ENCODE measurements at places on chromosomes 2 and 18.

- DNase-seq, result no peak
These were observed 1.4 kb upstream of the ZFAND2B start for GRCh38 chr2:219205165-219205538.

- DNase-seq, result no peak
These were observed 16.1 kb downstream of the ADAM17 start for GRCh38 chr2:9539531-9539930.

- peak; percentile 63 for DNase-seq
These were observed 71.2 kb downstream of the CTAGE1 start for GRCh38 chr18:22346401-22346952.

GRCh38 chr2:200735061-200735460 is 76.6 kb upstream of the BZW1 start:
- no peak for DNase-seq

- DNase-seq, result peak; percentile 93
These were observed 177.3 kb downstream of the HDAC4 start for GRCh38 chr2:239223310-239224198.

DNA sequence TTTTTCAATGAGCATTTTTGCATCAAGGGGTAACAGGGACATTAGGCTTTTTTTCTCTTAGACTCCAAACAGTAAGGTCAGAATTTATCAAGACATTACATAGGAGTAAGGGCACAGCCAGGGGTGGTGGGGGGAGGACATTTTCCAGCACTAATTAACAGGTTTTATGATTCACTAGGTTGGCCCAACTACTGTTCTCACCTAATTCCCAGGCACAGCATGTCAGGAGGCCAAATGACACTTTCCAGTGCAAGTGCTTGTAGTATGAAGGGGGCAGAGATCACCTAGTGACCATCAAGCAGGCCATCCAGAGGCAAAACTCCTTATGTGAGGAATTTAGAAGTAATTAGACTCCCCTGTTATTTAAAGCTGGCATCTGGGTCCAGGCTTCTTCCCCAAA is 3.9 kb upstream of the MBD2 start:
- no peak for DNase-seq

- no peak for DNase-seq
These were observed 343.6 kb downstream of the TGIF1 start for GRCh38 chr18:3793545-3793944.

GRCh38 chr2:238425979-238426567 is 654 bp upstream of the ASB1 start:
- DNase-seq, result no peak

DNA sequence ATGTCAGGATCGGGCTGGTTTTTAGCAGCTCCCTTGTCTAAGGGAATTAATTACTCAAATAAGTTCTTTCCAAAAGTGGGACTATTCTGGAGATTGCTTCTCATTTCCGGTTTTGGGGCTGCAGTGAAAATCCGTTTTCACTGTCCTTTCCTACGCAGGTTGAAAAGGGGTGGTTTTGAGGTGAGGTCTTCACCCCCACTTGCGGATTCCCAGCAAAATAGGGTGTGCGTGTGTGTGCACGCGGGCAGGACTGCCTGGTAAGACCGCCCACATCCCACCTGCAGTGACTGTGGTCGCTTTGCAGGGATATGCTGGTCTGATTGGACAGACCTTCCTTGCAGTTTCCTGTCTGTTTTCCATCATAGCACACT is 472 bp upstream of the PLEKHM3 start:
- no peak for DNase-seq

DNA sequence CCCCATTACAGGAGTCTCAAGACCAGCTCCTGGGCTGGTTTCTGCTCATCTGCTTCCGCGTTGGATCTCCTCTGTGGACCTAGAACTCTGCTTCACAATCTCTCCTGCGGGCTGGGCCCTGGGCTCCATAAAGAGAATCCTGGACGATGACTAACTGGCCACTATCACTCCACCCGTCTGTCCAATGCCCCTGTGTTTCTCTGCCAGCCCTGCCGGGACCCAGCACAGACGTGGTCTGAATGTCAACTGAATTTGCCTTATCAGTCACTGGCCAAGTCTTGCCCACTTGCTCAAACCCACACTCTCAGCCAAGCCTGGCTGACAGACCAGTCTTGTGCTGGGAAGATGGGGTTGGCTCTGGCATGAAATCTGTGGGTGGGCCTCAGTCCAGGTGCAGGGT is 17.4 kb downstream of the KIF3C start:
- no peak for DNase-seq

- no peak for DNase-seq
These were observed 303.0 kb upstream of the ZEB2 start for GRCh38 chr2:144822966-144823365.

- DNase-seq, result no peak
These were observed 79.1 kb downstream of the TWIST2 start for GRCh38 chr2:238926761-238927611.

DNA sequence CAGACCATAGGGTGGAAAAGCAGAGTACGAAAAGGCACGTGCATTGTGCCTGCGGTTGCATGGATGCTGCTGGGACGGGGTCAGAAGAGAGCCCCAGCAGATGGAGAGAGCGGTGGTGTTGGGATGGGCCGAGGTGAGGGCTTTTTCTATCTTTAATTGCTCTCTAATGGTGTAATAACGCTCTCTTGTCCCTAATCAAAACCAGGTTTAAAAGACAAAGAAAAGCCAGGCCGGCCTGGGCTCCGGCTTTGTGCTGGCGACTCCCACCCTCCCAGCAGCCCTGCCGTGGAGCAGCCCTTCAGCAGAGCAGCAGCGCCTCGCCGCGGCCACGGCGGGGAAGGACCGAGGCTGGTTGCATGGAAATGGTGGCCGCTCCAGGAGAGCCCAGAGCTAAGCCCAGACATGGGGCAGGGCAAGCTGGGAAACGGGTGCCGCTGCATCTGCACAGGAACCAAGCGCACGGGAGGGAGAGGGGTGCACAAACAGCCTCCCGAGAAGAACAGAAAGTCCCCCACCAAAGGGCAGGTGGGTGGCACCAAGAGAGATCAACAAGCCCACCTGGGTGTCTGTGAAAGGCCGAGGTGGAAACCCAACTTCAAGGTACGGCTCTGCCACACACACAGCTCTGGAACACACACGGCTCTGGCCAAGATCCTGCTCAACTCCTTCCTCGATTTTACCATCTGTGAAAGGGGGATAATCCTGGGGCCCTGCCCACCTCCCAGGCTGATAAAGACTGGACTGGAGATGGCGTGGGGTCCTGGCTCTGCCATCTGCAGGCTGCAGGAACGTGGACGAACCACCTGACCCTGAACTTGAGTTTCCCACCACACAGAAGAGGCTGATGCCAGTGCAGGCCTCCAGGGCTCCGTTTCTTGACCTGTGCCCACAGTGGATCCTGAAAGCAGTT is 15.0 kb downstream of the HS1BP3 start:
- peak; percentile 89 for DNase-seq

DNA sequence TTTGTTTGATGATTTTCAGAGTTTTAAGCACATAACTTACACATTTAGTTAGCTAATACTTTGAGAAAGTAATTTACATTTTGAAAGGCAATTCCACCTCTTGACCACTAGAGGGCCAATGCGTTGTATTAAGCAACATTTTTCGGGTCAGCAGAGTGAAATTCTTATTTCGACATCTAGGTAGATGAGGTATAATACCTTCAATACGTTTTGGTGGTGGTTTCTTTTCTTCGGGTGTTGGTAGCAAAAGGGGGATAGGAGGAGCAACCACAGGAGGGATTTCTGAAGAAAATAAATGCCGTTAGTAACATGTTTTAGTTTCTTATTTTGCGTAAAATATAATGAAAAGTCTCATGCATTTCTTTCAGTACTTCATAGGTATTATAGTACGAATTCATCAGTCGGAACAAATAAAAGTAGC is 106.3 kb downstream of the TTN start:
- no peak for DNase-seq

GRCh38 chr2:50720697-50721315 is 311.1 kb downstream of the NRXN1 start:
- no peak for DNase-seq

GRCh38 chr2:71423817-71424420 is 29.4 kb upstream of the DYSF start:
- no peak for DNase-seq

DNA sequence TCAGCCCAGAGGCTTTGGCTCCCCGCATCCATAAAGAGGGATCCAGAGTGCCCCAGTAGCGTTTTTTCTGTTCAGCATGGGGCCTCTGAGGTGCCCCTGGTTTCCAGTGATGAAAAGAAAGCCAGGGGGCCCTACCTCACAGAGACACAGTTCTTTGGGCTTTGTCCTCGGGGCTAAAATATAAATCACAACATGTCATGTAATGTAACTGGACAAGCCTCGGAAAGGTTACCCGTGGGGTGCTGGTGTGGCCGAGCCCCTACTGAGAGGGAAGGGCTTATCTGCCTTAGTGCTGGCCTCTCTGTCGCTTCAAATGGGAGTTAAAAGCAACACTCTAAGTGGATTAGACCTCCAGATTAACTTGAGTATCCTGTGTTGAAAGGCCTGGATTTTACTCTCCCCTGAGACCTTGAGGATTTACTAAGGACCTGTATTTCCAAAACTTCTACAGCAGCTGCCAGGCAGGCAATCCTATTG is 251.6 kb upstream of the APCDD1 start:
- DNase-seq, result no peak

- no peak for DNase-seq
These were observed 160.1 kb downstream of the TWIST2 start for GRCh38 chr2:239008004-239008403.

GRCh38 chr18:79151191-79151590 is 82.0 kb downstream of the ATP9B start:
- DNase-seq, result no peak

DNA sequence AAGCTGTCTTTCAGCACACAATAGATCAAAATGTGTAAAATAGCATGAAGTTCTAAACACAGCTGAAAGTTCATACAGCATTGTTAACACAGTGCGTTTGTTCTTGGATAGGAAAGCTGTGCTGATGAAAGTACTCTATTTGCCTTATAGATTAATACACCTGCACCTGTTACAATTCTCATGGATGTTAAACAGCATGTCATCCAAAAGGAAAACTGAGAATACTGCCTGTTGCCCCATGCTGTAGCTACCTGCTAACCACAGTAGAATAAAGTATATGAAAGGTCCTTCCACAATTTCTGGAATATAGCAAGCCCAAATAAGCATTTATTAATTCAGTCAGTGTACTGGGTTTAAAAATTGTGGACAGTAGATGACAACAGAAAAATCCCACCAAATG is 166.7 kb upstream of the DTNA start:
- DNase-seq, result no peak

GRCh38 chr18:31261792-31262582 is 56.0 kb upstream of the DSG1 start:
- DNase-seq, result no peak

- no peak for DNase-seq
These were observed 45.2 kb upstream of the SCG2 start for GRCh38 chr2:223647258-223647952.

GRCh38 chr18:25109484-25109883 is 242.5 kb downstream of the ZNF521 start:
- no peak for DNase-seq

- no peak for DNase-seq
These were observed 22.7 kb upstream of the DSC3 start for GRCh38 chr18:31065036-31065773.

DNA sequence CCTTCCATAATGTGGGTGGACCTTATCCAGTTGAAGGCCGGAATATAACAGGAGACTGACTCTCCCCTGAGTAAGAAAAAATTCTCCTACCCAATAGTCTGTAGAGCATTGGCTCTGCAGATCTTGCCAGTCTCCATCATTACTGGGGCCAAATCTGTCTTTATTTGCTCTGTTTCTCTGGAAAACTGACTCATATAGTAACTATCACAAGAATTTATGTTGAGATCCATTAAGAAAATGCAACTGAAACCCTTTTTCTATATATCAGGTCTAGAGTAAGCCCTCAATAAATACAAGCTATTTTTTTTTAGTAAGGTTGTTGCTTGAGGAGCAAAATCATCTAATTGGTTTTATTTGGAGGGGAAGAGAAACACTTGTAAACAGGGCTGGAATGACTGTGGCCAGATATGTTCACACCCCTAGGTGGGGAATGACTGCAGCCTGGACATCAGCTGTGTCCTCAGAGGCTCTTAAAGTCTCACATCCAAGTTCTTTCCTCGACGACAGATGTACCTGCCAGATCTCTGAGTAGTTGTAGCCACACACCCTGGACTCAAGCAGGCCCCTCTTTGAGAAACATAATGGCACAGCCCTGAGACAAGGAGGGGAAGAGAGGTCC is 339.7 kb downstream of the TNS1 start:
- DNase-seq, result no peak

GRCh38 chr2:2853346-2853745 is 522.3 kb upstream of the MYT1L start:
- DNase-seq, result no peak

DNA sequence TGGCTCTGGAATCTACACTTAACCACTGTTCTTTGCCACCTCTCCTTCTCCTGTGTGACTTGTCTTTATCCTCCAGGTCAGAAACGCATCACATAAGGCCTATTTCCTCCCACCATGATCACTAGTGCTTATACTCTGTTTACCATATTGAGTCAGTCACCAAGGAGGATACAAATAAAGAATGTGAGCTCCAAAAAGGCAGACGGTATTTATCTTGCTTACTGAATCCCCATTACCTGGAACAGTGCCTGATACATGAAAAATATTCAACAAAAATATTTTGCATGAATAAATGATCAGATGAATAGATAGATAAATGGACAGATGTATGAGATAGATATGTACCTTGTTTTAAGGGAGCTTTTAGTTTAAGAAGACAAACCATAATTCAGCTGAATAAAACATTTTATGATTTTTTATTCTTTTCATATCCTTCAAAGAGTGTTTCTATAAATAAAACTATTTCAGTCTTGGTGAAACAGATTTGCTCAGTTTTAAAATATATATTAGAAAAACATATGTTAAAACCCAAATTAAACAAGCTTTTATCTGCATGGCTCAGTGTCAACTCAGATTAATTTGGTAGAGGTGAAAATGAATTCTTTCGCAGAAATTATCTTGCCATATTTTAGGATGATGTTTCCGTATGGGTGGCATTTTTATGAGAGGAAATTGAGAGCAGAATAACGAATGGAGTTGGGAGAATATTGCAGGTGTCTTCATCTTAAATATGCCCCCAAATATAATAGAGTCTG is 799.9 kb downstream of the DCC start:
- DNase-seq, result no peak

GRCh38 chr2:167144179-167144898 is 256.1 kb downstream of the XIRP2 start:
- no peak for DNase-seq

- DNase-seq, result no peak
These were observed 20.8 kb downstream of the RASGRP3 start for GRCh38 chr2:33497221-33497650.
